ENCODE measurements at places on chromosomes 16 and 17.

- DNase-seq = peak; percentile 15
Measured at GRCh38 chr16:22323173-22323958, 26.2 kb downstream of the POLR3E start.

- DNase-seq = no peak
Measured at GRCh38 chr17:51006601-51007000, 114.1 kb downstream of the SPAG9 start.

GRCh38 chr17:75825149-75825552 lies 19.1 kb downstream of the UNC13D start:
- no peak for DNase-seq

GRCh38 chr17:2029911-2030778 lies at the start of gene DPH1:
Gene DPH1 (plus strand): TSS chr17:2030153. CDS start chr17:2030170, 17 bp downstream.
- peak; percentile 92 for DNase-seq

DNA sequence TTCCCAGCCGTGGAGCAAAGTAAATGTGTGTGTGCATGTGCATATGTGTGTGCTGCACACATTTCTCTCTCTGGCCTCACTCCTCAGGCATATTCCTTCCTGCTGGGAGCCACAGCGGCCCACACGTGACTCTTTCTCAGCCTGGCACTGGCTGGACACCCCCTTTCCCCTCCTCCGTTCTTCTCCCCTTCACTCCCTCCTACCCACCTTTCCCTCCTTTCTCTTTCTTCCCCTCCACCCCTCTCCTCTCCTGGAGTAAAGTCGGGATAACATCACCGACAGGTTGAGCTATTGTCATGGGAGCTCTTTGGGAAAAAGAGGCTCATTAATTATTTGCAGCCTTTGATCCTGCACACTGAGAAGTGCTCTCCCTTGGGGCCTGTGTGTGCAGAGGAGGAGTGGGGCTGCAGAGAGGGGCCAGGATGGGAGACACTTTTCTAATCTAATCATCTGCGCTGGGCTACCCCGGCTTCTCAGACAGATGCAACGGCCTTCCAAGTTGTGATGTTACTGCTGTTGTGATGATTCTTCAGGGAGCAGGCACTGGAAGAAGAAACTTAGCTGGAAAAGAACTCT lies 126.3 kb upstream of the HSBP1 start:
- no peak for DNase-seq

DNA sequence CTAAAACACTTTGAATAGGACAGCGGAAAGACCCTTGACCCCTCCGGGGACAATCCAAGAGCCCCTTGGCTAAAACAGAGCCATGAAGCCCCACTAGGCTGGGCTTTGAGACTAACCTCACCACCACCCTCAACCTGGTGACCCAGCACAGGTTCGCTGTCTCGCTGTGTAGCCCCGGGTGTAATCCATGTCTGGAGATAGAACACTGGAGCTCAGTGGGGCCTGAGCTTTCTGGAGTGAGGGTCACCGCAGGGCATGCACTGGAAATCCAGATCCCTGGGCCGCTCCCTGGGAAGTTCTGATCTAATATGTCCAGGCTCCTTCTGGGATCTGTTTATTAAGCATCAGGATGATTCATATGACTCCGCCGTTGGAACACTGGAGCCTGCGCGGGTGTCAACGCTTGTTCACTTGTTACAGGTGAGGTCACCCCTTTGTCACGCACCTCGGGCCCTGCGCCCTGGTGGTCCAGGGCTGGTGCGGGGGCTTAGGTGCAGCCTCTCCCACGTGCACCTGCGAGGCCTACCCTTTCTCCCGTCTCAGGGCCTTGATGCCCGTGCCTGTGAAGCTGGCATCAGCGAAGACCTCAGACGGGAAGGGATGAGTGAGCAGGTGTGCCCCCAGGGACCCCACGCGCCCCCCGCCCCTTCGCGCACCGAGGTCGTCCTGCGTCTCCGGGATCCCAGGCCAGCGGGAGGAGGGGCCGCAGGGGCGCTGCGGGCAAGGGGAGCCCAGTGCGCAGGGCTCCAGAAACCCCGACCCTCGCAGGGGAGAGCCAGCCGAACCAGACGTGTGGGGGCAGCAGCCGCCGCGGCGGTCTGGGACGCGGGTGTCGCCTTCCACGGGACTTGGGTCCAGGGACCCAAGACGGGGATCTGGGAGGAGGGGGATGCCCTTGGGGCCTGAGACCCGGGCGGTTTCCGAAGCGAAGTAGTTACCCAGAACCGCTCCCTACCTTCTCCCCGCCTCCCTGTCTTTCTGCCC lies 224.1 kb upstream of the FOXF1 start:
- DNase-seq = no peak

GRCh38 chr17:3689262-3690093 lies 6.5 kb downstream of the P2RX5 start:
- DNase-seq = no peak

DNA sequence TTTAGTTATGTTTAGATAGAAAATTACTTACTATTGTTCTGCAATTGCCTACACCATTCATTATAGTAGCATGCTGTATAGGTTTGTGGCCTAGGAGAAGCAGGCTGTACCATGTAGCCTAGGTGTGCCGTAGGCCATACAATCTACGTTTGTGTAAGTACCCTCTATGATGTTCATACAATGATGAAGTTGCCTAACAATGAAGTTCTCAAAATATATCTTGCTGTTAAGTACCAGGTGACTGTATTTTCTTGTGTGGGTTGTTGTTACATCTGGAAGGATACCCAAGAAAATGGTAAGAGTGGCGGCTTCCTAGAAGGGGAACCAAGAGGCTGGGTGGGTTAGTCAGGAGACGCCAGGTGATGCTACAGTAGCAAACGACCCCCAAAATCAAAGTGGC lies 88.3 kb upstream of the FOXF1 start:
- no peak for DNase-seq

- no peak for DNase-seq
Measured at GRCh38 chr16:48963901-48964615, 317.6 kb downstream of the CBLN1 start.

- DNase-seq = no peak
Measured at GRCh38 chr17:82380860-82381702, 9.5 kb downstream of the UTS2R start.

DNA sequence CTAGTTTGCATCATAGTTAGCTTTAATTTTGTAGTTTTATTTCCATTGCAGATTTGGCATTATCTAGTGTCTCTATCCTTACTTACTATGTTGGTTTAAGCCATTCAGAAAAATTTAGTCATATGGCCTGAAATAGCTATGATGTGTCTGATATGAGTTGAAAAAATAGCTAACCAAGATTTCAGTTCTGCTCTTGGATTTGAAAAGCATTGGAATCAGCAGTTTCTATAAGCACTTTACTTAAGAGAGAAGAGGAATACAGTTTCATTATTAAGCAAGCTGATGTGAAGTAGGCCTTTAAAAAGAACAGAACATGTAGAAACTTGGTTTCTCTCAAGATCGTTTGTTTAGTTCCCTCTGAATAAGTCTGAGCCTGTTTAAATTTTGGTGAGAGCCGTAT lies 25.9 kb downstream of the LPCAT2 start:
- DNase-seq = no peak

Measured in activated T-cell treated with anti-CD3 and anti-CD28 coated beads, Interleukin-2, amount 50 U/mL, for 48 hours (primary cell).